Common myeloid progenitor, CD34-positive (primary cell): ENCODE measurements at places on chromosomes 13 and 19.

DNA sequence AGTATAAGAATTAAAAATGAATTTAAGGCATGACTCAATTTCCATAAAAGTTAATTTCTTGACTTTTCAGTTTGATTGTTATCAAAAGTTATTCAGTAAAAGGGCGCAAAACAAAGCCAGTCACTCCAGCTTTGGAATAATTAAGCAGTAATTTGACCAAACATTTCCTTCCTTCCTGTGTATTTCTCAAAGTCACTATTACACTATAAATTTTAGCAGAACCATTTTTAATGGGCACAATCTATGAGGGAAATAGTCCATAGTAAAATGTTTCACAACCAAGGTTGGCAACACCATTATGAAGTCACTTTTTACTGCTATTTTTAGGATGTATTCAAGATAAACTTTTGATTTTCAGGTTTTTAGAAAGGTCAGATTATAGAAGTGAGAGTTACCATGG is 91.0 kb downstream of the DACH1 start:
- DNase-seq = peak; percentile 52

- DNase-seq = no peak
These were observed 51.1 kb downstream of the OLFM4 start for GRCh38 chr13:53079691-53080090.

GRCh38 chr19:1373534-1374249 is 10.0 kb upstream of the NDUFS7 start:
- DNase-seq = no peak

DNA sequence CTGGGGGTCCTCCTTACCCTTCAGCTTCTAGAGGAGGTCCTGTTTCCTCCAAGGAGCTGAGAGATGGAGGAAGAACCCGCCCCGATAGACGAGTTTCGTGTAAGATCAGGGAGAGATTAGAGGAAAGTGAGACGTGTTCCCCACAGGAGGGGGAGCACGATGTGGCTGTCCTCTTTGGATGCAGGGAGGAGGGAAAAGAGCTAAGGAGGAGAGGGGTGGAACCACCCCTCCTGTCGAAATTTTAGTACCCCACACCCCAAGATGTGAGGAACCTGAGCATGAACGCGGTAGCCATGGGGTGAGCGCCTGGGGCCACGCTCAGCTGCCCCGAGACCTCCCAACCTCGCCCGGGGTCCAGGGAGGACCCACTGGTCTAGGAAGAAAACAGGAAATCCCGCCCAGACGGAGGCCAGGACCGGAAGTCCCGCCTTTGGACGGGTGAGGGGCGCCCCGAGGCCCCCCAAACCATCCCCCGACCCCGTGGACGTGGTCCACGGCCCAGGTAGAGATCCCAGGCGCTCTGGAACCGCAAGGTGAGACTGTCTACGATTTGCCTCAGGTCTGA is 1.2 kb downstream of the AKT1S1 start:
- DNase-seq = peak; percentile 61

GRCh38 chr13:21074546-21074945 is 13.2 kb upstream of the LATS2 start:
- peak; percentile 59 for DNase-seq

GRCh38 chr19:55109527-55110291 is 7.7 kb downstream of the PPP1R12C start:
- DNase-seq = no peak

GRCh38 chr19:2797280-2797679 is 12.0 kb downstream of the THOP1 start:
- no peak for DNase-seq

DNA sequence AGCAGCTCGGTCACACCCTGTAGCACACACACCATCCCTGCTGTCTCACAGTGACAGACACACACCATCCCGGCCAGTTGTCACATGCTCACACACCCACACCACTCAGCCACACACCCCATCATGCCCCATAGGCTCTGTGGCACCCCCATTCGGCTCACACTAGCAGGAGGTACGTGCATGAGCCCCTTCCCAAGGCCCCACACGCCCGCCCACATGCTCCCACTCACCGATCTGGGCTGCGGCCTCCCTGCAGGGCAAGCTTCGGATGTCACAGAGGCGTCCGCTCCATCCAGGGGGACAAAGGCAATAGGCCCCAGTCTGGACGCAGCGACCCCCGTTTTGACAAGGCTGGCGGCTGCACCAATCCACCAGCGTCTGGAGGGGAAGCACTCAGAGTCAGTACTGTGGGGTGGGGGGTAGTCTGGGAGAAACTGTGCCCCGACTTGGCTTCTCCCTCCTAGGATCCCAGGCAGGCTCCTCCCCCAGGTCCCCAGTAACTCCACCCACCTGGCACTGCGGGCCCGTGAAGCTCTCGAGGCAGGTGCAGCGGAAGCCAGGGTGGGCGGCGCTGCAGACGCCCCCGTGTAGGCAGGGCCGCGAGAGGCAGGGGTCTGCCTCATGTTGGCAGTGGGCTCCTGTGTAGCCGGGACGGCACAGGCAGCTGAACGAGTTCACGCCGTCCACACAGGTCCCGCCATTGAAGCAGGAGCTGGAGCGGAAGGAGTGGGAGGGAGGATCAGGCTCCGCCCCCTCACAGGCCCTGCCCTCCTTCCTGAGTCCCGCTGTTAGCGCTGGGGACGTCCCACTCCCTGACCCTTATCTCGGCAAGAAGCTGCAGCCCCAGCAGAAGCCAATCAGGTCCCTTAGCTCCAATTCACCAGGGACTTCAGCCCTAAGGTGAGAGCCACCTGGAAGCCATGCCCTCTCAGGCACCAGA is 20.1 kb downstream of the NOTCH3 start:
- no peak for DNase-seq

DNA sequence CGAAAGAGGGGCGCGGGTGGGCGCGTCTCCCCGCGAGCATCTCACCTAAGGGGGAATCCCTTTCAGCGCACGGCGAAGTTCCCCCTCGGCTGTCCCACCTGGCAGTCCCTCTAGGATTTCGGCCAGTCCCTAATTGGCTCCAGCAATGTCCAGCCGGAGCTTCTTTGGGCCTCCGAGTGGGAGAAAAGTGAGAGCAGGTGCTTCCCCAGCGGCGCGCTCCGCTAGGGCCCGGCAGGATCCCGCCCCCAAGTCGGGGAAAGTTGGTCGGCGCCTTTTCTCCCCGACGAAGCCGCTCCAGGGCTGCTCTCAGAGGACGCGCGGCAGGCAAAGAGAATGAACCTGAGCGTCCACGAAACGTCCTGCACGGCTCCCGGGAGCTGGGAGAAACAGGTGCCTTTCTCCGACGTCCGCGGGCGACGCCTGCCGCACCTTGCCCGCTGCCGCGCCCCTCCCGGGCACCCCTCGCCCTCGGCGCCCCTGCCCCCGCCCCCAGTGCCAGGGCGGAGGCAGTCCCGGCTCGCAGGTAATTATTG is 366 bp upstream of the KL start:
- DNase-seq = no peak

- no peak for DNase-seq
These were observed 610 bp downstream of the ZNF791 start for GRCh38 chr19:12611361-12611699.

DNA sequence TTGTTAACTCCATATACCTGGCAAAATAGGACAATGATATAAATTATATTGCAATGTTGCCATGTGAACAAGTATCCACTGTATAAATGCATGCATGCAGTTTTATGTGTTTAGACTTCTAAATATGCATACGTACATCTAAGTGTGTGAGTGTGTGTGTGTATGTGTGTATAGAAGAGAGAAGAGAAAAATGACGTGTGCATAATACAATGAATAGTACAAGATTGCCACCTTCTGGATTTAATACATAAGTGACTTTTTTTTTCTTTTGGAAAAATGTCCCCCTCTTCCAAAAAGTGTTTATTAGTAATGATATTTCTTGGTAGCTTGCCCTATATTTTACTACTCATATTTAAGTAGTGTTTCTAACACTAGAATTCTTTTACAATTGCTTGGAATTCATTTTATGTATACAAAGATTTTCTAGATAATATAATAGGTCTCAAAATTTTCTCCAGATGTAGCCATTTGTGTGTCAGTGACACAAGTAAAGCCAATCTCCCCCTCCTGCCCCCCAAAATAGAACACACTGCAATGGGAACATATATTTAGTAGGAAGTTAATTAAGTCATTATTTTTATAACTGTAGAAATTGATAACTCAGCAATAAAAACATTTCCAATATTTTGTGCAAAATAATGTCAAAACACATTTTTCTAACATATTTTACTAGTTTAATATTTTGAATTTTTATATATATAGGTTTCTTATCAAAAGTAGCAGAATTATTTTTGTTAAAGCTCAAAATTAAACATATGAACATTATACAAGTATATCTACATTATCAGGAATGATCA is 783.3 kb upstream of the ATXN8OS start:
- peak; percentile 24 for DNase-seq

DNA sequence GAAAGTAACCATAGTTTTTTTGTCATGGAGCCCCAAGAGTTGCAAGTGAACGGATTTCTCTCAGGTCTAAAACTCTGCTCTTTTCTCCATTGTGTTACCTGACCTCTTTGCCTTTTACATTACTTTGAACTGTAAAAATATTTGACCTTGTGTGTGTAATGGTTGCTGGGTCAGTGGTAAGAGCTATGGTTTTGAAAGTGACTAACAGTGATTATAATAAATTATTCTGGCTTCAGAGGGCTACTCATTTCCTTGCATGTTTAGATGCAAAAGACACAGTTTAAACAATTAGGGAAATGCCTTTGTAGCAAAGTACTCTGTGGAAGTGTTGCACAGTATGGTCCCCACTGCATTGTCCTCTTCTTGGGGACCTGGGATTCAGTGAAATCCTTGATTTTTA is 29.3 kb upstream of the PSG8 start:
- DNase-seq = no peak

- no peak for DNase-seq
These were observed 783.4 kb upstream of the ARGLU1 start for GRCh38 chr13:107351305-107351704.

DNA sequence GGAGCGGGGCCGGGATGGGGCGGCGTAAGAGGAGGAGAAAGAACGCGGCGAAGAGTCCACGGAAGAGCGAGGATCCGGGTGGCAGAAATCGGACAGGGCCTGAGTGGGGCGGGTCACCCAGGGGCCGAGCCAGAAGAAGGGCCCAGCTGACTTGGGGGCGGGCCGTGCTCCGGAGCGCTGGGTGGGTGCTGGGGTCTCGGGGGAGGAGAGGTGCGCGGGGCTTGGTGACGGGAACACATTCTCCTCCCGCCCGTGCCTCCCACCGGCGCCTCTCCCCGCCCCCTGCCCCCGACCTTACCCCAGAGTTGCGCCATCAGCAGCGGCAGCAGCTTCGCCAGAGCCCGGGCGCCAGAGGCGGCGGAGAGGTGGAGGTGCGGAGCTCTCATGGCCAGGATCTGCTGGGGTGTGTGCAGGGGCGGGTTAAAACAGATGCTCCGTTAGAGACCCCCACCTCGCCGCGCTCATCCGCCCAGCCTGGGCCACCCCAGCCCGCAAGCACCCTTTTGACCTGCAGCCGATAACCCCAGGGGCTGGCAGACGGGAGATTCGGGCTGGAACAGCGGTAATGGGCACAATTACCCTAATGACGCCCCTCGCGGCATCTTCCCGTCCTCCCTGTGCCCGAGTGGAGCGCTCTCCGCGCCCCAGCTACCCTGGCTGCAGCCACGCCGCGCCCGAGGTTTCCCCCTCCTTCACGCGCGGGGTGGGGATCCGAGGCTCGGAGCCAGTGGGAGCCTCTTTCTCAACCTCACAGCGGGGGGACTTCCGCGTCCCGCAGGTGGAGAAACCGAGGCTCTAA is 565 bp downstream of the KLK10 start:
- no peak for DNase-seq

DNA sequence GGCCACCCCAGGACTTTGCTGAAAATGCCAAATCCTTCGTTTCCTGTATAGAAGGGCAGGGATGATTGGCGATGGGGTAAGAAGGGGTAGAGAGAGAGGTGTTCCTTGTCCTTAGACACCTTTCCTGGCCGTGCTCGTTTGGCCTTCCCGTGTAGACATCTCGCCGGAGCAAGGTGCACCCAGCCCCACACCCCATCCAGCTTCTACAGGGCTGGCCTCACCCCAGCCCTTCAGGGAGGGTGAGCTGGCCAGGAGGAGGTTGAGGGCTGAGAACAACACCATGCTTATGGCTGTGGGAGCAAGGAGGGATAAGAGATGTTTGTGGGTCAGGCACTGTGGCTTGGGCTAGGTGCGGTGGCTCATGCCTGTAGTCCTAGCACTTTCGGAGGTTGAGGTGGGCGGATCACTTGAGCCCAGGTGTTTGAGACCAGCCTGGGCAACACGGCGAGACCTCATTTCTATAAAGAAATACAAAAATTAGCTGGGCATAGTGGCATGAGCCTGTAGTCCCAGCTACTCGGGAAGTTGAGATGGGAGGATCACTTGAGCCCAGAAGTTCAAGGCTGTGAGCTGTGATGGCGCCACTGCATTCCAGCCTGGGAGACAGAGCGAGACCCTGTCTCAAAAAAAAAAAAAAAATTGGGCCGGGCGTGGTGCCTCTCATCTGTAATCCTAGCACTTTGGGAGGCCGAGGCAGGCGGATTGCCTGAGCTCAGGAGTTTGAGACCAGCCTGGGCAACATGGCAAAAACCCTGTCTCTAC is 15.5 kb downstream of the SMARCA4 start:
- DNase-seq = no peak

DNA sequence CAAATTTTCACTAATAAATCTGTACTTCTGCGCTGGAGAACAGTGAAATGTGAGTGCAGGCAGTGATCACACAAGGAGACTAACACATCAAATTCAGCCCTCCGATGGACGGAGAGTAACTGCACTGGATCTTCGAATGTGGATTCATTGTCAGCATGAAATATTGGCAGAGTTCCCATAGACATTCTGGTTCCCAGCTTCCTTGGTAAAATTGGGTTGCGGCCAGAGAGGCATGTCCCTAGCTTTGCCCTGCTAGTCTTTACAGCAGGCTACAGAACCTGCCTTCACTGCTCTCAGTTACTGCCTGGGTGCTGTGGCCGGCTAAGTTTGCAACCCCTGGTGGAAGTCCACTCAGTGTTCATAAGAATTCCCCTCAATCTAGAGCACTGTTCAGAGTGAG is 32.3 kb upstream of the UQCRFS1 start:
- no peak for DNase-seq

DNA sequence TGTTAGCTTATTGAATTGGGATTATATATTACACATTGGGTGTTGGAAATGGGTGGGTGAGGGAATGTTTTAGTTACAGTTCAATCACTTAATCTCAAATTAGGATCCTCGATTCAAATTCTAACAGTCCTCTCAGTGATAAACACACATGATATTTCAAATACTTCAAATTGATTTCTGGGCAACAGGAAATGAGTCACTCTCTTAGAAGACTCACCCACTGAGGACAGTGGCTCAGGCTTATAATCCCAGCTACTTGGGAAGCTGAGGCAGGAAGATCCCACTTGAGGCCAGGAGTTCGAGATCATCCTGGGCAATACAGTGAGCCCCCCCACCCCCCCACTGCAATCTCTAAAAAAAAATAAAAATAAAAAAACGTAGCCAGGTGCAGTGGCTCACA is 435.3 kb downstream of the KLF12 start:
- DNase-seq = no peak

GRCh38 chr13:43764349-43764748 is 22.4 kb downstream of the ENOX1 start:
- DNase-seq = no peak

DNA sequence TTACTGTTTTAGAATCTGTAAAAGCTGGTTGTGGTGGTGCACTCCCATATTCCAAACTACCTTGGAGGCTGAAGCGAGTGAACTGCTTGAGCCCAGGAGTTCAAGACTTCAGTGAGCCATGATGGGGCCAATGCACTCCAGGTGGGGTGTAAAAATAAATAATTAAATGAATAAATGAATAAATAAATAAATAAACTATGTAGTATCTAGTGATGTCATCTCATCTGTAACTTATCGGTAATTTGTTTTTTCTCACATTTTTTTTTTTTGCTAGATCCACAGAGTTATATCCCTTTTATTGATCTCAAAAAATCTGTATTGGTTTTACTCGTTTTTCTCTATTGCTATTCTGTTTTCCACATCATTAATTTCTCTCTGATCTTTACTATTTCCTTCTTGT is 5.0 kb downstream of the SCGB2B2 start:
- DNase-seq = no peak
